ENCODE measurements at places on chromosomes 3 and 15.
A peak's percentile ranks its signal among the peaks of the same experiment; 100 is the strongest.

- DNase-seq, result no peak
These were observed 93.6 kb upstream of the ATP2B2 start for GRCh38 chr3:10599017-10599416.

DNA sequence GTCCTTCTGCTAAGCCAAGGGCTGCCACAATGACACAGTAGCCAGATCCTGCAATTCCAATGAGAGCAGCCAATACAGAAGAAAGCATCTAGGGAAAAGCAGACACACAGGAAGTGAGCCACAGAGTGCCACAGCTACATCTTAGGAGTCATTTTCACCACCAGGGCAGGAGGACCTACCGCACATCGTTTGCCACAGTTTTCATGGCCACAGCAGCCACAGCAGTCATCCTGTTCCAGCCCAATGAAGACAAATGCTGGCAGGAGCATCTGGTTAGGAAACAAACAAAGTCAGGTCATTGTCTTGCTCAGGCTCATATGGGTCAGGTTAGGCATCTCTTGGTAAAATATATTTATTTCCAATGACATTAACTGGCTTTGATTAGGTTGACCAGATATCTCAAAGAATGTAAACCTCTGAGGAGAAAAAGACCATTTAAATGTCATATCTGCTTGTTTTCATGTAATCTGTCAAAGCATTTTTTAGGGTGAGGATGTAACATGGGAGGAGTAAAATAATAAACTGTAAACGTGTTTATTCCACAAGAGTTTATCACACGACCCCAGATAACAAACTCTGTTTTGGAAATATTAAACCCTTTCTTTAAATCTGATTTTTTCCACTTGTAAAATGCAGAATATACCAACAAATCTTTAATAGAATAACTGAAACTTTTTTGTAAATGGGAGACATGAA is 1.8 kb downstream of the TM4SF1 start:
- no peak for DNase-seq

- peak; percentile 58 for DNase-seq
These were observed 2.2 kb downstream of the FOXB1 start for GRCh38 chr15:60006203-60006862.

DNA sequence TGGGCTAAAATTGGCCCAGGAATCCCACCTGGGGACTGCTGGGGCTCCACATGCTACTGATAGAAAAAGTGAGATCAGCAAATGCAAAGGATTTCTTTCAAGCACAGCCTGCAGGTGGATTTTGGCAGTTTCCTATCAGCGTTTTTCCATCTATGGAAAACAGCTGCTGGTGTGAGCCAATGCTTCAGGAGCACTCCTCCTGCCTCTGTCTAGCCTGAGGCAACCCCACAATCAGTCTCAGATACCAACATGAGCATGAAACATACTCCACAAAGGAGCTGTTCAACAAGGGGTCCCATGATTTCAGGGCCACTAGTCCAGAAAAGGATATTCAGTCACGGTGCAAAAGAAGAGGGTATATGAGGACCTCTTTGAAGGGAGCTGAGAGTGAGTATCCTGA is 311.5 kb upstream of the THBS1 start:
- DNase-seq, result no peak

DNA sequence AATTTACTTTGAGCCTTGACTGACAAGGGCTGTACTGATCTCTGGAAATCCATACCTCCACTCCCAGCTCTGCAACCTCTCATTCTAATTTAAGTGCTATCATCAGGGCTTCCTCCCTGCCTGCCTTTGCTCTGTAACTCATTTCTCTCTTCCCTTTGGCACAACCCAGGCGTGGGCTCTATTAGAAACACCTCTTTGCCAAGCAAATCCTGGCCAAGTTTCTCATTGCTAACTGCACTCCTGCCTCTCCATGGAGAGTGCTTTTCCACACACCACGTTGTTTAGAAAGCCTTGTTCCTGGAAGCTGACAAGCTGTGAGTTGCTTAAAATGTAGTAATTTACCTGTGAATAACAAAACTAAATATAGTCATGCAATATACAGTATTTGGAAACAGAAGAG is 20.1 kb upstream of the FSTL1 start:
- no peak for DNase-seq

- no peak for DNase-seq
These were observed 7.2 kb downstream of the FEZF2 start for GRCh38 chr3:62366126-62366484.

- no peak for DNase-seq
These were observed 25.0 kb downstream of the CD86 start for GRCh38 chr3:122080207-122080587.

GRCh38 chr3:149621218-149622005 is 36.4 kb downstream of the WWTR1 start:
- DNase-seq, result no peak

DNA sequence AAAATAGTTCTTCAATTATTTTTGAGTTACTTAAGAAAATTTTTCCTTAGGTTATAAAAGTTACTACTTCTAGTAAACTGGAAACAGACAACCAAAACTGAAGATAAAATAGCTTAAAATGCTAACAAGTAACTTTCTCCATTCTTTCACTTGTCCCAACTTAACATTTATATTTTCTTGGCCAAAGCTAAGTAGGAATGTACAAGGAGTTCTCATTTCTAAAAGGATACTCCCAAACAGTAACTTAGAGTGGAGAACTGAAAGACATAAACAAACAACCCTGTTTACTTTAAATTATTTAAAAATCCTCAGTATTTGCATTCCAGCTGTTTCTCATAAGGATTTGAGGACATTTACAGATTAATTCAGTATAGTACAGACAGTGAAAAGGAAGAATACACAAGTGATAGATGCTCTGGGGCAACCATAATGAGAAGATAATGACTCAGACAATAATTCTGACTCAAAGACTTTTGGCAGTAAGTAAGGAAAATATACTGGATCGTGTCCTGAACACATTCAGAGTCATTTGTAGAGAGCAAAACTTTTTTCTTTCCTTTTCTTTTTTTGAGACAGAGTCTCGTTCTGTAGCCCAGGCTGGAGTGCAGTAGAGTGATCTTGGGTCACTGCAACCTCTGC is 29.2 kb upstream of the ANXA2 start:
- no peak for DNase-seq

- DNase-seq, result peak; percentile 4
These were observed 28.8 kb upstream of the PLSCR2 start for GRCh38 chr3:146498002-146498736.

DNA sequence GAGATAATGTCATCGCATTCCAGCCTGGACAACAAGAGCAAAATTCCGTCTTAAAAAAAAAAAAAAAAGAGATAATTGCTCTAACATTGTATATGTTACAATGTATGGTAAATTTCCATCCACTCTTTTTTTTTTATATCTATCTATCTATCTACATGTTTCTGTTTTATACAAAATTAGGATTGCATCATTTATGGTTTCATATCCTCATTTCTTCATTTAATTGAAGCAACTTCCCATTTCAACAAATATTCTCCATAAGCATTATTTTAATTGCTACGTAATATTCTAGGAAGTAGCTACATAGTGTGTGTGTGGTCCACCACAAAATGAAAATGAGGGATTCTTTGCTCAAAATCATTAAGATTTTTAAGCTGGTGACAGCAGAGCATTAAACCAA is 18.4 kb downstream of the RBP1 start:
- DNase-seq, result no peak

DNA sequence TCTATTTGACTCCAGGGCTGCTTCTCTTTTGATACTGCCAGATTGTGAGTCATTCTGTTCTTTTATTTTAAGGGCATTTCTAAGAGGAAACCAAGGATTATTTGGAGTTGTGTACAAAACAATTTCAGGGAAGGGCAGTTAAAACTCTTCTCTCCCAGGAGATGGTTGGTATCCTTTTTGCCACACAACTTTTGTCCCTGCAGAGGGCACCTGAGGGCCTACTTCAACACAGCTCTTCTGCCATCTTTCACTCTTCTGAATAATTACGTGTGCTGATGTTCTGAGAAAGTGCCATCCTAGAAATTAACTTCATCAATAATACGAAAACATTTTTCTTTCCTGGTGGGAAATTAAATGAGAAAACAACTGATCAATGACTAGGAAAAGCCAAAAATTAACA is 75.7 kb upstream of the GADL1 start:
- peak; percentile 3 for DNase-seq

DNA sequence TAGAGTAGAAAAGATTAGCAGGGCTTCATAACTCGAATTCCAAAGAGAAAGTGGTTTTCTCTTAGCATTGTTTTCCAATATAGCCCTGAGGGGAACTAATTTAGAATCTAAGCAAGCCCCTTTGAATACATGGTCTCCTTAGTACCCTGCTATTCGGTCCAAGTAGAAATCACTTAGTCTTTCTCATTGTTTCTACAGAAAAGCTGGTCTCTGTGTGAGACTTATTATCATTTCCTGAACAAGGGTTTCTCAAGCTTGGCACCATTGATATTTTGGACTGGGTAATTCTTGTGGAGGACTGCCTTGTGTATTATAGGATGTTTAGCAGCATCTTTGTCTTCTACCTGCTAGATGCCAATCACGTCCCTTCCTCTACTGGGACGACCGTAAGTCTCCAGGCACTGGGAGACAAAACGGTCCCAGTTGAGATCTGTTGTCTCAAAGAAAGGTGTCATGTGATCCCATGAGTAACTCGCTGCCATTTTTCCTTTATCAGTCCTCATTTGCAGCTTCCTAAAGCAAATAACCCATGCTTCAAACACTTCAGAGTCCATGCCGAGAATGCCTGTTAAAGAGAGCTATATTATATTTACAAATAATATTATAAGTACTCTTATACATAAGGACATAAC is 230.7 kb upstream of the SLCO3A1 start:
- no peak for DNase-seq

DNA sequence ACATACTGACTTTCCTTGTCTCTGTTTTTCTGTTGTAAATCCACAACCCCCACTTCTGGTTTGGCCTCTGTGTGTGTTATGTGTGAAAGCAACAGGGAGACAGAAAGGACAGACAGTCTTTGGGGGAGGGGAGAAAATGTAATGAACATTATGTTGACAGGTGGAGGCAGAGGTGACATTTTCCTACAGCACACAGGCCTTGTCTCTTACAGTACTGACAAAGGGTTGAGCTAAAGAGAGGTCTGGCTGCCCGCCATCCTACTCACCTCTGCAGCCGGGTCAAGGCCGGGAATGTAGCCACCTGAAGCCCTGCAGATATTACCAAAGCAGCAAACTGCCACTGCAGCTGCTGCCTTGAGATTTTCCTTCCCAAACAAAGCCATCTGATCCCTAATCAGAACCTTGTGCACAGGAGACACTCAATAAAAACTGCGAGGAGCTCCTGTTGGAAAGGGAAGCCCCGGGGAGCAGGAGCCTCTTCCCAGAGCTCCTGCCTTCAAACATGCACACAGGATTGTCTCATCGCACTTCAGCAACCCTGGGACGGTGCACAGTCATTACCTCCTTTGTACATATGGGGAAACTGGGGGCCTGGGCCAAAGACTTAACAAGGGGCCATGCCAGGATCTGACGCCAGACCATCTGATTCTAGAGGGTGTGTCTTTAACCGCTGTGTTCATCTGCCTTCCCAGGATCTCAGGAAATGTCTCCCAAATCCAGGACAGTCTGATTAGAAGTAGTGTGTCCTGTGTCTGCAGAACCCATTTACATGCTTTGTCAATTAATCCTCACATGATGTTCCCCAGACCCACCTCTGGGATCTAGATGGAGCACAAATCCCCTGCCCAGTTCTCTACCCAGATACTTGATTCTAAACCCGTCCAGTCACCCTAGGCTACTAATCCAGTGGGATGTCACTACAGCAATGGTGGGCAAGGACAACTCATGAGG is 14.2 kb downstream of the MYO5C start:
- DNase-seq, result no peak

- DNase-seq, result no peak
These were observed 5.6 kb downstream of the FAM240A start for GRCh38 chr3:46617941-46618340.

- DNase-seq, result no peak
These were observed 23.1 kb downstream of the U2SURP start for GRCh38 chr3:143024351-143024960.

DNA sequence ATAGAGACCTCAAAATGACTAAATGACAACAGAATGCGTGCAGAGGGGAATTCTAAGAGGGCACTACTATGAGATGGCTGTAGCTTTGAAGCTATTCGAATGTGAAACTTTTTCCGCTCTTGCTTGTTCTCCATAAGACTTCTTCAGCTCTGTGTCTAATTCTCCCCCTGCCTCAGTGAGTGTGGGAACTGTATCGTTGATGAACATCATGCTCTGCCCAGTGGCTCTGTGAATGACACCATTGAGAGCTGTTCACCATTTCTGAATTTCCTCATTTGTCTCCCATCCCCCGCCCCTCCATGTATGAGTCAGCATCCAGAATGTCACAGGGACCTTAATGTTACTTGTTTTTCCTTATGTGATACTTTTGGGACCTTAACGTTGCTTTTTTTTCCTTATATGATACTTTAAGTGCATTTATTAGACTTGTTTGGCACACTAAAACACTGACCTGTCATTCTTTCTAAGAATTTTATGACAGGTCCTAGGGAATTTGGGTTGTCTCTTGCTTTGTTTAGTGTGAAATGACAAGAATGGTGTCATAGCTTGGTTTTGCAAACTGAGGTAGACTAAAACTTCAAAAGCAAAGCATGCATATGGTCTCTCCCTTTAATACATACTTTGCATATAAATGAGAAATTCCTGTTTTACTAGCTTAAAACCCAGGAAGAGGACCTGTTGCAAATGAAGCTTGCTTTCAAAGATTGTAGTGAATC is 99.6 kb downstream of the FNDC3B start:
- DNase-seq, result no peak

DNA sequence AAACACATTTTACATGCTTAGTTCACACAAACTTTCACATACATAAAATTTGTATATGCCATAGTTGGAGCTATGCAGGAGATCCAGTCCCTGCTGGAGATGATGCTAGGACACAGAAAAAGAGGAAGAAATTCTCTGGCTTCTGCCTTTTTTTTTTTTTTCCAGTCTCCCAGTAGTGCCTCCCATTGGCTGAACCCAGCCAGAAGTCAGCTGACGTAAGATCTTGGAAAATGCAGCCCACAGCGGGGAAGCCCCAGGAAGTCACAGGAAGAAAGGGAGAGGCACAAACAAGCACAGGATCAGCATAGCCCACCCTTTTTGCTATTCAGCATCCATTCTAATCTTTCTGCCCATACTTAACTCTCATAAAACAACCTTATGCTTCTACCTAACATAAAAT is 38.5 kb downstream of the SCN11A start:
- no peak for DNase-seq

GRCh38 chr15:84734794-84735479 is 13.5 kb upstream of the ZNF592 start:
- DNase-seq, result peak; percentile 78

DNA sequence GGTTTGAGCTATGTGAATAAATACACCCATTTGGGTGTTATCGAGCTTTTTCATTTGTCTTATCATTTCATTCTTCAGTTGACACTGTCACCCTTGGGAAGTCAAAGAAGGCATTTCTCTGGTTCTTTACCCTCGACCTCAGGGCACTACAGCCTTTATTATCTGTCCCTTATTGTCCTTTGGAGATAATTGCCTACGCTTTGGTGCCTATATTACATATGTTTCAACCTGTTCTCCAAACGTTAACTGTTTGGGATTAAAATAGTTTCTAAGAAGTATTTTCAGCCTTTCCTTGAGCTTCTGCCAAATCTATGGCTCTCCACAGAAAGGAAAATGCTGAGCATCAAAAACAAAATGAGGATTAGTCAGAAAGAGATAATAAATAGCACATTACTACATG is 395.4 kb upstream of the ADAMTS9 start:
- no peak for DNase-seq

- DNase-seq, result no peak
These were observed 62.3 kb downstream of the SYNM start for GRCh38 chr15:99167201-99167600.

- no peak for DNase-seq
These were observed 81.5 kb upstream of the LIMD1 start for GRCh38 chr3:45513041-45513440.

GRCh38 chr3:107240183-107241091 is 136.8 kb upstream of the CCDC54 start:
- peak; percentile 63 for DNase-seq
